PC-3 (cell line): ENCODE measurements at places on chromosomes 2 and 18. TPM values are rescaled to one million over a fixed set of nuclear protein-coding genes. Genes with fewer than 3 reads are reported as not detected.
A peak's percentile ranks its signal among the peaks of the same experiment; 100 is the strongest.

GRCh38 chr18:79583984-79584401, 95.6 kb upstream of the CTDP1 start:
- no peaks in the 10 kb centered on the region for H3K27me3 ChIP-seq
- H3K4me1 ChIP-seq, result no peaks in the 10 kb centered on the region
- H3K4me3 ChIP-seq, result no peak overlapping the region
- no peaks in the 10 kb centered on the region for H3K36me3 ChIP-seq
- no peak overlapping the region for H3K27ac ChIP-seq
- no peak for DNase-seq

DNA sequence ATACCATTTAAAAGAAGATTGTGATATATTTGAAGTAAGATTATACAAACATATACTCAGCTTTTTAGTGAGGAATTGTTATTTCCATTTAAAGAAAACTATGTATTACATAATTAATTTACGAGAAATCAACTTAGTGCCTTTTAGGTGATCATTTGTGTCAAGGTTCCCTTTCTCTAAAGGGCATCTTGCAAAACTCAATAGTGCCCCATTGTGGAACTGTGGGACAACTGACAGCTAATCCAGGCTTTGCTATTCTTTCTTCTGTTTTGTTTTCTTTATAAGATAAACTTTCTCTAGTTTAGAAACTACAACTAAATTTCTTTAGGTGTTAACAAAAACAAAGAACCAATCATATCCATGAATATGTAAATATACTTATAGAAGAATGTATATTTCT, 24.3 kb upstream of the VIT start:
- no peaks in the 10 kb centered on the region for H3K27me3 ChIP-seq
- H3K27ac ChIP-seq, result no peak overlapping the region
- DNase-seq, result peak; percentile 67
- H3K4me1 ChIP-seq, result peaks cover 3% of the 10 kb centered on the region; the same call in 1 of the 2 replicates
- no peak overlapping the region for H3K4me3 ChIP-seq
- no peaks in the 10 kb centered on the region for H3K36me3 ChIP-seq

- H3K4me3 ChIP-seq, result no peak overlapping the region
- H3K27ac ChIP-seq, result no peak overlapping the region
- no peaks in the 10 kb centered on the region for H3K4me1 ChIP-seq
- H3K27me3 ChIP-seq, result peaks cover 19% of the 10 kb centered on the region
These were observed 201.8 kb downstream of the EPHA4 start for GRCh38 chr2:221370076-221370856.

DNA sequence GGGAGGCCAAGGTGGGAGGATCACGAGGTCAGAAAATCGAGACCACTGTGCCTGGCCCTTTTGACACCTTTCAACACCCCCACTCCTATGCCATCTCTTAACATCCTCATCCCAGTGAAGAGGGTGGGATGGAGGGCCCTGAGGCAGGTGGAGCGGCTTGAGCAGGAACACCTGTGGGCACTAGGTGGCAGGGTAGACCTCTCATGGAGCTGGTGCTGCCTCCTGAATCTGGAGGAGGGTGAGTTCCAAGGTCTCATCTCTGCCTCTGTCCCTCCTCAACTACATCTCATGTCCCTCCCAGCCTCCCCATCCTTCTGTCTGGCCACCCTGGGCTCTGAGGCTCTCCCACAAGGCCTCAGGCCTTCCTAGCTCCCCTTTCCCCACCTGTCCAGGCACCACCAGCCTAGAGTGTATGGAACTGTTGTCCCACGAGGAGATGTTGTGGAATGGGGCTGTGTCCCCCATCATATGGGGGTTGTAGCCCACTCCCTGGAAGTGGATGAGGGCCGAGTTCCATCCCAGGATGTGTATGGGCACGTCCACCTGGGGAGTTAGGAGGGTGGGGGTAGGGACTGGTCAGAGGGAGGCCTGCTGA, 17.0 kb upstream of the CRYBA2 start:
- no peak overlapping the region for H3K4me3 ChIP-seq
- peak; percentile 65 for DNase-seq
- no peaks in the 10 kb centered on the region for H3K4me1 ChIP-seq
- no peak overlapping the region for H3K27ac ChIP-seq
- H3K36me3 ChIP-seq, result no peaks in the 10 kb centered on the region
- H3K27me3 ChIP-seq, result no peaks in the 10 kb centered on the region

DNA sequence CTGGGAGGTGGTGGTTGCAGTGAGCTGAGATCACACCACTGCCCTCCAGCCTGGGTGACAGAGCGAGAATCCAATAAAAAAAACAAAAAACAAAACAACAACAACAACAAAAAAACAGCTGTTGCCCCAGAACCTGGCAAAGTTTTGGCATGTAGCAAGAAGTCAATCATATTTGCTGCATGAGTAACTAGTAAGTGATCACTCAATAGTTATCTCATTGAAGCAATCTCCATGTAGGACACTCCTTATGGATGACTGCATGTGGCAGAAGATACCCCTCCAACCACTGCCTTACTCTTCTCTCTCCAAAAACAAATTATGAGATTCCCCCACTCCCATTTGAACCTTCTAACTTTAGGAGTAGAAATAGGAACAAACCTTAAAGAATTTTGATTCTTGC, 113.7 kb downstream of the TTC27 start:
- no peaks in the 10 kb centered on the region for H3K27me3 ChIP-seq
- no peak for DNase-seq
- peaks cover 19% of the 10 kb centered on the region for H3K4me1 ChIP-seq
- peaks cover 2% of the 10 kb centered on the region; the same call in 1 of the 2 replicates for H3K36me3 ChIP-seq
- no peak overlapping the region for H3K27ac ChIP-seq
- H3K4me3 ChIP-seq, result no peak overlapping the region

- H3K36me3 ChIP-seq, result no peaks in the 10 kb centered on the region
- peak; percentile 68 for DNase-seq
- no peak overlapping the region for H3K27ac ChIP-seq
- H3K4me1 ChIP-seq, result peaks cover 22% of the 10 kb centered on the region
These were observed 23.1 kb upstream of the TNFAIP6 start for GRCh38 chr2:151334082-151334815.

DNA sequence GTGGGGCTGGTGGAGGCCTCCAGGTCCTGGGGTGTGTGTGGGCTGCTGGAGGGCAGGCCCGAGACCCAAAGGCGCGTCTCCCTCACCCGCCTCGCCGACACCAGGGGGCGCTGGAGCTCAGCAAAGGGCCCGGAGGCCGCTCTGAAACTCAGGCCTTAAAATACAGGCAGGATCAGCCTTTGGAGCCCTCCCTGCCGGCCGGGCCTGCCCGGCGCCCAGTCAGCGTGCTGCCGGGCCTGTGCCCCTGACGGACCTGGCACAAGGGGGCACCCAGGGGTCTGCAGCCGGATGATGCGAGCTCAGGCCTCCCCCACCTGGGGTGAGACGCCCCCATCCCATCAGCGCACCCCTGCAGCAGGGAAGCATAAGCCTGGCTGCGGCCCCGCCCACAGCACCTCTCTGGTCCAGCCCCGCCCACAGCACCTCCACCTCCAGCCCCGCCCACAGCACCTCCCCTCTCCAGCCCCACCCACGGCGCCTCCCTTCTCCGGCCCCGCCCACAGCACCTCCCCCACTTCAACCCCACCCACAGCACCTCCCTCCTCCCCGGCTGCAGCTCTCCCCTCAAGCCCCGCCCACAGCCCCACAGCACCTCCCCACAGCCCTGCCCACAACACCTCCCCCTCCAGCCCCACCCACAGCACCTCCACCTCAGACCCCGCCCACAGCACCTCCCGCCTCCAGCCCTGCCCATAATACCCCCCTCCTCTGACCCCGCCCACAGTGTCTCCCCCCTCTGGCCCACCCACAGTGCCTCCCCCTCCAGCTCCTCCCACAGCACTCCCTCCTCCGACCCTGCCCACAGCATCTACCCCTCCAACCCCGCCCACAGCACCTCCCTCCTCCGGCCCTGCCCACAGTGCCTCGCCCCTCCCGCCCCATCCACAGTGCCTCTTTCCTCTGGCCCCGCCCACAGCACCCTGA, 92.8 kb upstream of the OTOS start:
- H3K4me1 ChIP-seq, result peaks cover 12% of the 10 kb centered on the region
- H3K36me3 ChIP-seq, result no peaks in the 10 kb centered on the region
- DNase-seq, result peak; percentile 84
- H3K27me3 ChIP-seq, result no peaks in the 10 kb centered on the region
- H3K27ac ChIP-seq, result no peak overlapping the region
- H3K4me3 ChIP-seq, result peak overlapping the region; percentile 68

GRCh38 chr2:102768892-102769291, 7.1 kb downstream of the TMEM182 start:
- H3K36me3 ChIP-seq, result no peaks in the 10 kb centered on the region
- H3K27ac ChIP-seq, result no peak overlapping the region
- no peaks in the 10 kb centered on the region for H3K27me3 ChIP-seq

DNA sequence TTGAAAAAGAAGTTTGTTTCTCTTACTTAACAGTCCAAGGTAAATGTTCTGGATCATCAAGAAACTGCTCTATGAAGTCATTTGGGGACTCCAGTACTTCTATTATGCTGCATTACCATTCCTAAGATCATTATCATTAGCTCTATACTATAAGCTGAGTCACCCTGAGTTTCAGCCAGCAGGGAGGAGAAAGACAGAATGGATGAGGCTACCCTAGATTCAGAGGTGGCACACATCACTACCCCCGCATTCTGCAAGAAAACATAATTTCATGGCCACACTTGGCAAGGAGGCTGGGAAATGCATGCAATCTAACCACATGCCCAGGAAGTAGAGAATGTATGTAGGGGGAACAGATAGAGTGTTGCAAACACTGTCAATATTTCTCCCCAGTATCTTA, 16.6 kb upstream of the LNPK start:
- peaks cover 14% of the 10 kb centered on the region; the same call in 1 of the 2 replicates for H3K27me3 ChIP-seq
- no peaks in the 10 kb centered on the region for H3K4me1 ChIP-seq
- peak; percentile 40 for DNase-seq
- no peak overlapping the region for H3K4me3 ChIP-seq
- H3K36me3 ChIP-seq, result no peaks in the 10 kb centered on the region
- no peak overlapping the region for H3K27ac ChIP-seq

DNA sequence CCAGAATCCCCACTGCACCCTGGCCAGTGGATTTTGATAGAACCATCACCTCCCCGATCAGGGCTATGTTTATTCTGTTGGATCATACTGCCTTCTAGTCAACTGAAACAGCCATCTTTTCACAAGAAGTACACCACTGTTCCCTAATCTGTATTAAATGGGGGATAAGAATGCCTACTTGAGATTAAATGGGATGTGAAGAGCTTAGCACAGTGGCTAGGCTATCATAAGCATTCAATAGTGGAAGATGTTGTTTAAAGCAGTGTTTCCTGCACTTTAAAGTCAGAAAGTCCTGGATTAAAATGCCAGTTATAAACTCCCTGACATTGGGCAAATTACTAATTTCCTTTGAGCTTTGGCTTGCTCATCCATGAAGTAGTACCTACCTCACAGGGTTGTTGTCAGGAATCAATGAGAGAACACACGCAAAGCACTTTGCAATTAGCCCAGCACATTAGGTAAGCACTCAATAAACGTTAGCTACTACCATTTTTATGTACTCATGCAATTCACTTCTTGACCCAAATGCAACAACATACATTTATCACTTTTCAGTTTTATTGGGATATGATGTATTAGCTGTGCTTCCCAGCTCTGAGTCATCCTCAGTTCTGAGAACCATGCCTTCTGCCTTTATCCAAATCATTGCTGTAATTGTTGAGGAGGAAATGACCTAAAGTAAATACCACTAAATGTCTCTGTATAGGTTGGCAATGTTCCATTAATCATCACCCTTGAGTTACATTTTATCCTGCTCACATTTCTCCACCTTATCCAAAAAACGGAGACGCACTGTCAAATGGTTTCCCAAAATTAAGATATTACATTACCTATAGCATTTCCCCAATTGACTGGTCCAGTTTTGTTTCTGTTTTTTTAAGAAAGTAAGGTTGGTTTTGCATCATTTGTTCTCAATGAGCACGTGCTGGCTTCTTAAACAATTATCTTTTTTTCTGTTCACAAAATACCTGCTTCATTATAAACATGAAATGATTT, 2.1 kb downstream of the TMEM247 start:
- H3K4me1 ChIP-seq, result peaks cover 17% of the 10 kb centered on the region
- H3K27me3 ChIP-seq, result no peaks in the 10 kb centered on the region
- no peak overlapping the region for H3K4me3 ChIP-seq
- DNase-seq, result peak; percentile 88
- H3K27ac ChIP-seq, result peak overlapping the region; percentile 80
- H3K36me3 ChIP-seq, result no peaks in the 10 kb centered on the region

- H3K27ac ChIP-seq, result no peak overlapping the region
- peaks cover 43% of the 10 kb centered on the region for H3K27me3 ChIP-seq
- H3K4me1 ChIP-seq, result peaks cover 31% of the 10 kb centered on the region
- no peak overlapping the region for H3K4me3 ChIP-seq
- DNase-seq, result peak; percentile 19
- no peaks in the 10 kb centered on the region for H3K36me3 ChIP-seq
These were observed 3.7 kb upstream of the LRP2 start for GRCh38 chr2:169366066-169366465.

GRCh38 chr2:63755216-63755615, 86.5 kb upstream of the UGP2 start:
- DNase-seq, result no peak
- H3K4me1 ChIP-seq, result peaks cover 15% of the 10 kb centered on the region
- no peaks in the 10 kb centered on the region for H3K36me3 ChIP-seq
- no peak overlapping the region for H3K27ac ChIP-seq
- H3K27me3 ChIP-seq, result no peaks in the 10 kb centered on the region

DNA sequence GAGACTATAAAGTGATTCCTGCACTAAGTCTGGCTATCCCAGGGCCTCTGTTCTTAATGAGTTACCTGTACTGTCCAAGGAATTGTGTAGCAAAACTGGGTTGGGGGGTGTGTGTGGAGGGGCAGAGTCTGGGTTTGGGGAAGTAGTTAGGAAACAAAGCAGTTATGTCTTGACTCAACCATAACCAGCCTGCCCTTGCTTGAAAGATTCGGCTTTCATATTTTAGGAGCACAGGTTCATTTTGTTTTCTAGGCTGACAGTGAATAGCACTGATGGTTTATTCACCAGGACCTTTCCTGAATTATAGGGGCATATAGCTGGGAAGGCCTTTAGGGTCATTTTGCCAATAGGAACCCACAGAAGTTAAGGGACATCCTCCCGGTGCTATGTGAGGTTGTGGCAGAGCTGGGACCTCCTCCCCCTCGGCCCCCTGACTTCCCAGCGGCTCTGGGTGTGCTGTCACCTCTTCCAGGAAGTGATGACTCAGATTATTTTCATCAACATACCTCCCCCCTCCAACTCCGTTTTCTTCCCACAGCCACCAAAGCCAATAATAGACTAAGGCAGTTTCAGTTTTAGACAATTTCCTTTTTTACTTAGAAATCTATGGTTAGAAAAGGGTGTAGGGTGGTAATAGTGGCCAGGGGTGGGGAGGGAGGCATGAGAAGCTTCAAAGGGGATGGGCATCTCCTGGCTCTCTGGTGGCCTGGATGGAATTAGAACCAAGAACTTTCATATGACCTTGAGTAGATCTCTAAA, 44.8 kb downstream of the SETBP1 start:
- H3K4me3 ChIP-seq, result peak overlapping the region; percentile 32; the same call in 1 of the 2 replicates
- no peak overlapping the region for H3K27ac ChIP-seq
- DNase-seq, result peak; percentile 21
- peaks cover 11% of the 10 kb centered on the region for H3K4me1 ChIP-seq
- no peaks in the 10 kb centered on the region for H3K36me3 ChIP-seq

- peak overlapping the region; percentile 77 for H3K27ac ChIP-seq
- peaks cover 59% of the 10 kb centered on the region for H3K4me1 ChIP-seq
- peak; percentile 79 for DNase-seq
- H3K27me3 ChIP-seq, result no peaks in the 10 kb centered on the region
- H3K4me3 ChIP-seq, result no peak overlapping the region
These were observed 12.9 kb upstream of the DPP4 start for GRCh38 chr2:162086904-162087303.

- no peak for DNase-seq
- H3K4me3 ChIP-seq, result no peak overlapping the region
- H3K4me1 ChIP-seq, result peaks cover 10% of the 10 kb centered on the region
- H3K27me3 ChIP-seq, result no peaks in the 10 kb centered on the region
- no peak overlapping the region for H3K27ac ChIP-seq
These were observed 116.7 kb downstream of the LPIN1 start for GRCh38 chr2:11863103-11863502.

The CIB4 gene
- total RNA-seq, result not detected in 2 replicates

The LIMS2 gene
- 4.6 and 5.0 TPM in 2 replicates for total RNA-seq

The TEKT4 gene
- not detected in 2 replicates for total RNA-seq

The ATOH8 gene
- 0.04 TPM in 1 of 2 replicates, not detected in the other for total RNA-seq

The LAMA3 gene
- total RNA-seq, result 217 and 224 TPM in 2 replicates
